ENCODE measurements at places on chromosomes 4 and X.

DNA sequence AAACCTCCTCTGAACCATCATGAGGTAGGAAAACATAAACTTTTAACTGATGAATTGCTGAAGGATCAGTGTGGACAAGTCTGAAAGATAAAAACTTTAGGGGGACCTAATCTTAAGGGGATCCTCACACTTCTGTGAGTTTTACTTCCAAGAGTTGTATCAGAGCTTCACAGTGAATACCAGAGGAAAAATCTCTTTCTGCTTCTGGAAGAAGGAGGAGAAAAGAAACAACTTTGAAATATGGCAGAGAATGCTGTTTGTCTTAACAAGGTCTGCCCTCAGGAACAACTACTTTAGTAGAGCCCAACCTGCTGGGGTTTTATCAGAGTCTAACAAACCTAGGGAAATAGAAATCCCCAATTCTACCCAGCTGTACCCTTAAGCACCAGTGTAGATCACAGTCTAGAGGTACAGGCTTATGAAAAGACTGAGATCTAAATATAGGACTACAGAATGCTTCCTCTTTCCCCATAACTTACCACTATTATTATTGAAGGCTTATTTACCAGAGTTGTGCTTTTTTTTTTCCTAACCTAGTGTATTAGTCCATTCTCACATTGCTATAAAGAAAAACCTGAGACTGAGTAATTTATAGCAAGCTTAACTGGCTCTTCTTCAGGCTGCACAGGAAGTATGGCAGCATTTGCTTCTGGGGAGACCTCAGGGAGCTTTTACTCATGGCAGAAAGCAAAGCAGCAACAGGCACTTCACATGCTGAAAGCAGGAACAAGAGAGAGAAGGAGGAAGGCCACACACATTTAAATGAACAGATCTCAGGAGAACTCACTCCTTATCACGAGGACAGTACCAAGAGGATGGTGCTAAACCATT is 167.9 kb downstream of the CAMK2D start:
- DNase-seq, result no peak

DNA sequence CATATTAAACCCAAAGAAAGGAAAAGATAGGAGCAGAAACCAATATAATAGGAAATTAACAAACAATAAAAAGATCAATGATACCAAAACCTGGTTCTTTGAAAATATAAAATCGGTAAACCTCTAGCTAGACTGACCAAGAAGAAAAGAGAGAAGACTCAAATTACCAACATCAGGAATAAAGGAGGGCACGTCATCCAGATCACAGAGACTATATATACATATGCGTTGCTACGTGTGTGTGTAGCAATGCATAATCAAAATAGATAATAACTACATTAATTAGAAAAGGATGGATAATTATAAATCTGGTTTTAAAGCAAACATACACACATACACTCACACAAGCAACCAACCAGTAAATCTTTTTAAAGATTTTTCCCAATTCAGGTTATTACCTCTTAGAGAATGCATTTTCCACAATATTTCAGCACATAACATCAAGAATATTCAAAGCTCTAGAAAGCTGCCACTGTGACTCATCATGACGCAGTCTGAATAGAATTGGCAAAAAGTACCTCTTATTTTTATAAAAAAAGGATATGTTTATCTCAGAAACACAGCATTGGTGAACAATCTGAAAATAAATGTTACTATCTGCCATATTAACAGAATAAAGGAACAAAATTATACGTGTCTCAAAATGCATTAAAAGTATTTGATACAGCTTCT is 41.4 kb upstream of the USP9X start:
- DNase-seq, result no peak

GRCh38 chr4:52915730-52916300 is 53.7 kb downstream of the RASL11B start:
- no peak for DNase-seq

DNA sequence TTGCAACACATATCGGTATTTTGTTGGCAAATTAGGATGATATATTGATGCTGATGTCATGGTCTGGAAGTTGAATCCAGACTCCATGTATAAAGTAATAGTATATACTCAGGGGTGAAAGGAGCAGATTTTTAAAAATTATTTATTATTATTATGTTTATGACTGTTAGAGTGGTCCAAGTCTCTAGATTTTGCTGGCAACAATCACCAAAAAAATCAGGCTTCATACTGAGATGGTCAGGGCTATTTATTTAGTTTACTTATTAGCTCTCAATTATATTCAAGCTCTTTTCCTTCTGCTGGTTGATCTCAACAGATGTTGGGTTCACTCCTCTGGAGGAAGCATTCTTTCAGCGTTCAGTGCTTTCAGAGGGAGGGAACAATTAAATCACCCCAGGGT is 73.9 kb upstream of the VCX3B start:
- no peak for DNase-seq

DNA sequence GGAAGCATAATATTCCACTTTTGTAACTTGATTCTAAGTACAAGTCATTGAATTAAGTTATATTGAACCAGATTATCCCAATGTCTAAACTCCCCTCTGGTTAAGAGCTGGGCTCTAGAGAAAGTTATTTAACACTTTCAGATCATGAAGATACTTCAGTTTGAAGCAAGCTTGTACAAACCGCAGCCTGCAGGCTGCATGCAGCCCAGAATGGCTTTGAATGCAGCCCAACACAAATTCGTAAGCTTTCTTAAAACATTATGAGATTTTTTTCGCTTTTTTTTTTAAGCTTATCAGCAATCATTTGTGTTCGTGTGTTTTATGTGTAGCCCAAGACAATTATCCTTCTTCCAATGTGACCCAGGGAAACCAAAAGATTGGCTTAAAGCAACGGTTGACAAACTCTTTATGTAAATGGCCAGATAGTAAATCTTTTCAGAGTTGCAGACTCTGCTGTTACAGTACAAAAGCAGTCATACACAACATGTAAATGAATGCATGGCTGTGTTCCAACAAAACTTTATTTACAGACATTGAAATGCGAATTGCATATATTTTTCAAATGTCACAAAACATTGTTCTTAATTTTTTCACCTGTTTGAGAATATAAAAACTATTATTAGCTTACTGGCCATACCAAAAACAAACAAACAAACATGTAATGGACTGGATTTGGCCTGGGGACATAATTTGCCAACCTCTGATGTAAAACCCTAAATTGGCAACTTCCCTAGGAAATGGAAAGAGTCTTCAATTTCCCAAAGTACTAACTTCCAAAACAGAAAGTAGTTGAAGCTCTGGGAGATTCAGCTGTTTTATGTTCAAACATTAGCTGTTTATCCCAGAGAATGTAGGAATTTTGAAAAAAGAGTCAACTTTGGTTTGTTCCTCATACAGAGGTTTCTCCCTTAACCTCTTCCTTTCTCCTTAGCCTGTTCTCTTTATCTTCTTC is 201.1 kb upstream of the MBNL3 start:
- DNase-seq, result no peak

DNA sequence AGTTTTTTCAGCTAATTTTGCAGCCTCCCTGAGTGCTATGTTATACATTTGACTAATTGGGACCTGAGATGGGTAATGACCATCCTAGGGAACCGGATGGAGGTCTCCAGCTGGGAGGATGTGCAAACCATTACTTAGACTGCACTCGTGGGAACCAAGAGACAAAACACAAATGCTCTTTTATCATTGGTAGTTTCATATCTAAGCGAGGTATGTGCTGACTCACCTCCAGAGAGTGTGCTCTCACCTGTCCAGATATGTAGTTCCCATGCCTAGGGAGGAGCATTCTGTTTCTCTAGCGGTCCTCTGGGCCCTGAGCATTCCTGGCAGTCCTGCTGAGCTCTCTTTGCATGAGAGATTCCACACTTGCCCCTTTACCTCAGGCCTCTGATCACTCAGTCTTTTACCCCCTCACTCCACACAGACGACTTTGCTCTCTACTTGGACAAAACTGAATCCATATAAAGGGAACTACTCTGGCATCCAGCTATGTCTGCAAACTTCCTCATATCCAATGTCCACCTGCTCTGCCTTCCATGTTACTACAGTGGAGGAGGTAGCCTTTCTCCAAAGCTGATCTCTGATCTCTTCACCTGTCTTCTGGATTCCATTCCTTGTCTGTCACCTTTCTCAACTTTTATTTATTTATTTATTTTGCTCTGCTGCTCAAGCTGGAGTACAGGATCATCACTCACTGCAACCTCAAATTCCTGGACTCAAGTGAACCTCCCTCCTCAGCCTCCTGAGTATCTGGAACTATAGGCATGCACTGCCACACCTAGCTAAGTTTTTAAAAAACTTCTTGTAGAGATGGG is 88.4 kb downstream of the LRP2BP start:
- no peak for DNase-seq

DNA sequence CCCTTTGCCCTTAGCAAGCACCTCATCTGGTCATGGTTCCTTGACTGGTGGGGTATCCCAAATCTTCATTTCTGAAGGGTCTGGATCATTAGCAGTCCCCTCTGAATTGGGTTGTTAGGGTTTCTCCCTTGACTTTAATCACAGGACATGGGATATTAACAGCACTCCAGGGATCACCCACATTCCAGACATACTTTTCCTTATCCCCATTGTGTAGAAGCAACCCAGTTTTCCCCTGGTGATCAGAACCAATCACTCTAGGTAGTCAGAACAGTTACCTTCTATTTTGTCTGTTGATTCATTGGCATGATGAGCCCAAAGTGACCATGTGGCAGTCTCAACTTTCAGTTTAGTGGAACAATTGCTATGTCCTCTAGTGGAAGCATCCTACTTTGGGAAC is 29.1 kb upstream of the GRSF1 start:
- no peak for DNase-seq

- DNase-seq, result no peak
Measured at GRCh38 chr4:17712166-17712565, 69.3 kb downstream of the FAM184B start.

DNA sequence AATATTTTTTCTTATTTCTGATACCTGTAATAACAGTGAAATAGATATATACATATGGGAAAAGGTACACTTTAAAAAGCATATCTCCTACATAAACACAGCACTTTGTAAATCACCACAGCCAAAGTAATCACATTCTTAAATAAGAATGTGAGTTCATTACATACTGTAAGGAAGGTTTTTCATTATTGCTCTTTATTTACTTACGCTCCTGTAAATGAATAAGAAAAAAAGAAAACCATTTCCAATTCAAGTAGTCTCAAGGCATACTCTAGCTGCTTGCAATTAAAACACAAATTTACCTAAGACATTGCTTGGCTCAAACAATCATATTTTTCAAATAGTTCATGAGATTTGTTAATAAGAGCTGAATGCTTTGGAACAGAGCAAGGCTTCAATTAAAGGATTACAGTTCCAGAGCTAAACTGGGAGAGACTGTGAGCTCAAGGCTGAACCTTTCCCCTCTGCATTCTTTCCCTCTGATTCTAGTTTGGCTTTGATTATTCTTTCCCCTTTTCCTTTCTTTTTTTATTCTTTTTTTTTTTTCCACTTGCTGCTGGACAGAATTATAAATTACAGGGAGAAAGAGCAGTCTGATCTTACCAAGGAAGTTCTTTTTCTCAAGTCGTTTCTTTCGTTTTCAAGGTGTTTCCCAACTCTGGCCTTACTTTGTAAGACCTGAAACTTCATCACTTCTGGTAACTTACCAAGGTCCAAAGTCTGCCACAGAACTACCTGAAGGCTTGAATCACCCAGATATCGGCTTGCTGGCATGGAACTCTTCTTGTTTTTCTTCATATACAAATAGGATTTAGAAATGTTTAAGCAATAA is 278.3 kb downstream of the INPP4B start:
- DNase-seq, result no peak

GRCh38 chrX:15812192-15812938 is 22.1 kb downstream of the ZRSR2 start:
- DNase-seq, result no peak

GRCh38 chr4:3773552-3774001 is 7.4 kb downstream of the ADRA2C start:
- no peak for DNase-seq

- no peak for DNase-seq
Measured at GRCh38 chrX:78687586-78687985, 28.5 kb upstream of the RTL3 start.

- no peak for DNase-seq
Measured at GRCh38 chrX:10875995-10876394, 235.1 kb upstream of the HCCS start.

- DNase-seq, result no peak
Measured at GRCh38 chr4:78811034-78811433, 34.9 kb downstream of the BMP2K start.

GRCh38 chr4:151665022-151665784 is 95.6 kb downstream of the GATB start:
- no peak for DNase-seq

- no peak for DNase-seq
Measured at GRCh38 chrX:109533631-109534030, 3.0 kb upstream of the NXT2 start.

- no peak for DNase-seq
Measured at GRCh38 chrX:150411656-150412055, 48.5 kb downstream of the MAMLD1 start.

- no peak for DNase-seq
Measured at GRCh38 chr4:22957774-22958309, 265.1 kb downstream of the GBA3 start.

GRCh38 chr4:90190525-90190924 is 63.3 kb downstream of the CCSER1 start:
- no peak for DNase-seq

DNA sequence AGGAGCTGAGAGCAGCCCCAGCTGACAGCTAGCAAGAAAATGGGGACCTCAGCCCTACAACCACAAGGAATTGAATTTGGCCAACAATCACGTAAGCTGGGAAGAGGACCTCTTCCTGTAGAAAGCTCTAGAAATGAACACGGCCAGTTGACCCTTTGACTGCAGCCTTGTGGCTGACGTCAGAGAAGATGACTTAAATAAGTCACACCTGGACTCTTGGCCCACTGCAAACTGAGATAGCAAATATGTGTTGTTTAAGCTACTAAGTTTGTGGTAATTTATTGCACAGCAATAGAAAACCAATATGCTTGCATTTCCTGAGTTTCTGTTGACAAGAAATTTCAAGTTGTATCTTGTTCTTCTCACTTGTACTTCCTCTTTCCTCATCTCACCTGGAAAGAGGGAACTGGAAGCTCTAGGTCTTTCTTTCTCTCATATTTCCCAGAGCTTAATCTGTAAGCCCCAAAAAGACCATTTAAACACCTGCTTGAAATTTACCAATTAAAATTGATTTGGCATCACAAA is 18.8 kb downstream of the PRKG2 start:
- no peak for DNase-seq

DNA sequence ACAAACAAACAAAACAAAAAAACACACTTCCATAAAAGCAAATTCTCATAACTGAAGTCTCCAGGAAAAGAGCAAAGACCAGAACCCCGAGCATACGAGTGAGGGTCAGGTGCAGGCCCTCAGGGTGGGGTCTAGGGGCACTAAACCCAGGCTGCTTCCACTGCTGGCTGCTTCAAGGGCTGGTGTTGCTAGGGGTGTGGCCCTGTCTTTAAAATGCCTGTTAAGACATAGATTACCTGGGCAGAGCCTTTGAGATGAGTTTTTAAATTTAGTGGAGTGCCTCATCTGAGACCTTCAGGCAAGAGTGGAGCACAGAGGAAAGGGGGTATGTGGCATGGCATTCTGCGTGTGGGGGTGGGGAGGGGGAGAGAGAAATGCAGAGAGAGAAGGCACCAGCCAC is 87.0 kb downstream of the FHDC1 start:
- no peak for DNase-seq
